Dorsolateral prefrontal cortex (tissue), 122 donors: ENCODE measurements at places on chromosomes 1 and 21.

GRCh38 chr1:24765308-24765988 lies 20.2 kb downstream of the CLIC4 start:
- DNase-seq, result no peak

- DNase-seq, result no peak
These were observed 377.1 kb downstream of the LRRIQ3 start for GRCh38 chr1:73820843-73821242.

DNA sequence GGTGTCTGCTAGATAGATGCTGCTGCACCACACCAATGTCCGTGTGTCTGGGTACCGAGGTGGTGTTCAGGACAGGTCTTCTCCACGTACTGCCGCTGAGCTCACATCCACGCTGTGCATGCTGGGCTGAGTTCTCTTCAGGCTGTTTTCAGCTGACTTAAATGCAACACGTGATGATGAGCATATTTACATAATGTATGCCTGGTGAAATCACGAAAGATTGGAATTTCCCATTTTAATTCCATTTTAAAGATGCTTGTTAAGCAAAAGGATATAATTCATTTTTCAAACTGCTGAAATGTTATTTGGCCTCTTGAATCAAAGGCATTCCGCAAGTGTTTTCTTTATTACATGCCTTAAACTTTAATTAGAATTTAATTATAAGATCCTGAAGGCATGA lies 107.9 kb downstream of the FGGY start:
- no peak for DNase-seq

GRCh38 chr1:177739780-177740179 lies 230.1 kb downstream of the SEC16B start:
- no peak for DNase-seq

DNA sequence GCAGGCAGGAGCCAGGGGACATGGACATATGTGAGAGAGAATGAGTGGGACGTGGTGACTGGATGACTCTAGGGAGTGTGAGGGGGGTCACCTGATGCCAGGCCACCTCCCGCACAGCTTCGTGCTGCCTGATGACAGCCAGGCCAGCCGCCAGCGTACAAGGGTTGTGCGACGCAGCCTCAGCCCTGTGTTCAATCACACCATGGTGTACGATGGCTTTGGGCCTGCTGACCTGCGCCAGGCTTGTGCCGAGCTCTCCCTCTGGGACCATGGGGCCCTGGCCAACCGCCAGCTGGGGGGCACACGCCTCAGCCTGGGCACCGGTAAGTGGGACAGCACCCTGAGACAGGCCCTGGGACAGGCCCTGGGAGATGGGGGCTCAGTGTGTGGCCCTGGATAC lies 11.3 kb downstream of the SYTL1 start:
- no peak for DNase-seq

DNA sequence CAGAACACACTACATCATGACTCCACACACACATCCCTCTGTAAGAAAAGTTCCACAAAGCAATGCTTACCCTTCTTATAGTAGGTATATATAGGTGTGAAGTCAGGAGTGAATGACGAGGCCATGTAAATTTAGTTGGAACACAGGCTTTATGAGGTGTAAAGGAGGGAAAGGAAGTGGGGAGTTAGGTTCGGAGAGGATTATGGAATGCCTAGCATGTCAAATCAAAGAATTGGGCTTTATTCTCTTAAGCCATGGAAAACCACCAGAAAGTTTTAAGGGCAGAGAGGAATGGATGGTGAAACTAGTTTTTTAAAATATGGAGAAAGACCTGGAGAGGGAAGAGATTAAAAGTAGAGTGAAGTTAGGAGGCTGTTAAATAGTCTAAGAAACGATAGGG lies 26.3 kb downstream of the TFAP2E start:
- no peak for DNase-seq

DNA sequence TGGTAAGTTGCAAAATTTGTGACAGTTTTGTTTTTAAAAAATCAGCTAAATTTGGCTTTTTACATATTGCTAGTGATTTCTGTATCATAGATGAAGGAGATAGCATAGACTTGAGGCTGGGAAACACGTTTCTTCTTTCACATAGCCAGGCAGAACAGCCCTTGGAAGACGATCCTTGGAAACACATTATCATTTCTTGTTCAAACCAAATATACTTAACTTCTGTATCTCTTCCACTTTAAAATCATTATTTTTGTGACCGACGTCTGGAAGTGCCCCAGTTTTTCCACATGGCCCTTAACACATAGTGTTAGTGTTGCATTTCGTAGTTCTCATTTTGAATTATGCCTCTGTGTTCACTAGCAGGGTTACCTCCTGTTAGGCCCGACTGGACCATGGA lies 193.5 kb downstream of the SDCCAG8 start:
- DNase-seq, result no peak

DNA sequence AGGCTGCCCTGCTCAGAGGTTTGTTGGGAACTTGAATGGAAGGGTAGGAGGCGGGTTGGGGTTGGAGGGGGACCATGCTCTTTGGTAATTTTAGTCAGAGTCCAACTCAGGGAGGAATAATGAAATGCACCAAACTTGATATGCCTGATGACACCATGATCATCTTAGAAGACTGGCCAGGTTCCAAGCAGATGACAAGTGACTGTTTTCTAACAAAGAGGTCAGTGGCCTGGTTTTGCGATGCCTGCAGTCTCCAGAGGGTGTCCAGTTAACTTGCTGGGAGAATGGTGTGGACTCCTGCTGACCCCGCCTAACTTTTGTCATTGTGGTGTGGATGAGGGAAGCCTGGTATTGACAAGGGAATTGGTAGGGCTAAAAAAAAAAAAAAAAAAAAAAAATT lies 12.4 kb downstream of the VANGL1 start:
- no peak for DNase-seq

- DNase-seq, result no peak
These were observed 44.6 kb upstream of the TMEM125 start for GRCh38 chr1:43225168-43225567.

DNA sequence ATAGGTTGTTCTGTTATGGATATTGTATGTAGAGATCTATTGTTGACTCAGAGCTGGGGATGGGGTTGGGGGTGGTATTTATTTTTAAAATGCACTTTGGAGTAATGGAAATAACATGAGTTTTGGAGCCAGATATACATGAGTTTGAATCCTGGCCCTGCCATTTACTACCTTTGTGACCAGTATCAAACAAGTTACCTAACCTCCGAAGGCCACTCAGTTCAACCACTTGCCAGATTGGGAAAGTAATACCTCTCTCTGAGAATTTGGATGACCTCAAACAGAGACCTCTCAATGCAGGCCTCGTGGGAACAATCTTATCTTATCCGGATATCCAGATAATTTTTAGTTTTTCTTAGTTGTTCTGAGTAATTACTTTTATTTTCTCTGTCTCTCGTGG lies 181.0 kb downstream of the FGGY start:
- DNase-seq, result no peak

DNA sequence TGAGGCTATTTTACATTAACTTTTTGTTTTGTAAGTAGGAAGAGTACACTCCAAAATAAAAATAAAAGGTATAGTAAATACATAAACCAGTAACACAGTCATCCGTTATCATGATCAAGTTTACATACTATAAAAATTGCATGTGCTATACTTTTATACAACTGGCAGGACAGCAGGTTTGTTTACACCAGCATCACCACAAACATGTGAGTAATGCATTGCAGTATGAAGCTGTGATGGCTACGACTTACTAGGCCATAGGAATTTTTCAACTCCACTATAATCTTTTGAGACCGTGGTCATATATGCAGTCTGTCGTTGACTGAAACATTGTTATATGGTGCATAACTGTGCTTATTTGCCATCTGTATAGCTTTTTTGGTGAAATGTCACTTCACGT lies 106.2 kb downstream of the CENPF start:
- DNase-seq, result no peak

DNA sequence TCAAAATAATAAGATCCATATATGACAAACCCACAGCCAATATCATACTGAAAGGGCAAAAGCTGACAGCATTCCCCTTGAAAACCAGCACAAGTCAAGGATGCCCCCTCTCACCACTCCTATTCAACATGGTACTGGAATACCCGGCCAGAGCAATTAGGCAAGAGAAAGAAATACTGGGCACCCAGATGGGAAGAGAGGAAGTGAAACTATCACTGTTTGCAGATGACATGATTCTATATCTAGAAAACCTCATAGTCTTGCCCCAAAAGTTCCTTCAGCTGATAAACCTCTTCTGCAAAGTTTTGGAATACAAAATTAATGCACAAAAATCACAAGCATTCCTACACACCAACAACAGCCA lies 442.7 kb downstream of the PTBP2 start:
- DNase-seq, result no peak

- DNase-seq, result no peak
These were observed 48.8 kb downstream of the IER5 start for GRCh38 chr1:181137217-181137743.

DNA sequence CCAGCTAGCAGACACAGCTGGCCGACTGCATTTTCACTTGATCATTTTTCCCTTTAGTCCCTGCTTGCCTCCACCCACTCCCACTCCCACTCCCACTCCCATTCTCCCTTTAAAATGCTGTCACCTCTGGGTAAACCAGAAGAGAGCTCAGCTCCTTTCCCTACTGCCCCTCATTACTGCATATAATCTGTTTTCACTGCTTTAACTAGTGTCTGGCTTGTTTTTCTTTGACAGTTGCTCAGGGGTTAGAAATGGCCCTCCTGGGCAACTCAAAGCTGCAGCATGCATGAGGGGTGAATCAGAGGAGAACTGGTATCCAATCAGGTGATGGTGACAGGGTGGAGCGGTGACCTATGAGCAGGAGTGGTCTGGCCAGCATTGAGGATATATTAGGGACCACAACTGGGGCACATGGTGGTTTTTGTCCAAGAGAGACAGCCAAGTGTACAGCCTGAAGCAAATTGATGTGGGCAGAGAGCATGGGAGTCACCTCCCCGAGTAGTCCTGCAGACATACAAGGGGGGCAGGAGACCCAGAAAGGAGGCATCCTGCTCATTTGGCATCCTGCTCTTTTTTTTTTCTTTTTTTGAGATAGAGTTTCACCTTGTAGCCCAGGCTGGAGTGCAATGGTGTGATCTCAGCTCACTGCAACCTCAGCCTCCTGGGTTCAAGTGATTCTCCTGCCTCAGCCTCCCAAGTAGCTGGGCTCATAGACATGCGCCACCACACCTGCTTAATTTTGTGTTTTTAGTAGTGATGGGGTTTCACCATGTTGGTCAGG lies 42.6 kb upstream of the SRSF10 start:
- no peak for DNase-seq

GRCh38 chr1:40244138-40244744 lies 3.5 kb upstream of the TMCO2 start:
- no peak for DNase-seq

DNA sequence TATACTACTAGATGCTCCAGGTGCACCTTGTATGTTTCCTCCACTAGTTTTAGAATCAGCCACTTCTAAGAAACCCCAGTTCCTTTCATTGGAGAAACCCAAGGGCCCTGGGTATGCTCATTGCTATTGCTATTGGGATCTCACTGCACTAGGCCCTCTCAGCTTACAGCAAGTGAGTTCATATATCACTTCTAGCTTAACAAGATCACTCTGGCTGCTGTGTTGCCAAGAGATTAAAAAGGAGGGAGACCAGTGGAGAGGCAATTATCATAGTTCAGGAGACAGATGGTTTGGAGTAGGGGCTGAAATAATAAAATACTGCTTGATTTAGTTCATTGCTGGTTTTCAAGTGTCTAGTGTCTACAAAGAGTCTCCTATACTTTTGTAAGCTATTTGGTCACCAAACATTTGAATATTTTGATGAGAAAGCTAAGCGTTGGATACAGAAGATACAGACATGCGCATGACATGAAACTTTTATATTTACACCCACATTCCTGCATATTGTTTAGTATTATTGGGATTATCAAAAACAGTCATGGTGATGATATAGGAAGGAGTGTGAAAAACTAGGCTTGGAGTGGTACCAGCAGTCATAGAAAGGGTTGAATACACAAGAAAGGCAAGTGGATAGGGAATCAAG lies 671.9 kb downstream of the ADGRL2 start:
- DNase-seq, result no peak

- no peak for DNase-seq
These were observed 46.2 kb upstream of the EDEM3 start for GRCh38 chr1:184800876-184801275.
